ENCODE measurements at places on chromosomes 4 and X. TPM values are rescaled to one million over a fixed set of nuclear protein-coding genes. Genes with fewer than 3 reads are reported as not detected.

DNA sequence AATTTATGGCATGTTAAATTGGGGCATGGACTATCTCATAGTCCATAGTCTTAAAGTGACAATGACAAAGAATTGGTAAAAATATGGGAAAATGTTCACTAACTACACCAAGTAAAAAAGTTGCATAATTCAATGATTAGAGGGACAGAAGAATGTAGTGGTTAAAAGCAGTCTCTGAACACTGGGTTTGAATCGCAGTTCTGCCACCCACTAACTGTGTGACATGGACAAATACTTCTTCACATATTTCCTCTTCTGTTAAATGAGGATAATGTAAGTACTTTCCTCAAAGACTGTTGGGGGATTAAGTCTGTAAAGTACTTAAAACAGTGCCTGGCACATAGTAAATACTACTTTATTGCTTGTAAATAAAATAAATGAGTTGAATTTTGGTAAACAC is 15.3 kb downstream of the COQ2 start:
- no peak for DNase-seq

DNA sequence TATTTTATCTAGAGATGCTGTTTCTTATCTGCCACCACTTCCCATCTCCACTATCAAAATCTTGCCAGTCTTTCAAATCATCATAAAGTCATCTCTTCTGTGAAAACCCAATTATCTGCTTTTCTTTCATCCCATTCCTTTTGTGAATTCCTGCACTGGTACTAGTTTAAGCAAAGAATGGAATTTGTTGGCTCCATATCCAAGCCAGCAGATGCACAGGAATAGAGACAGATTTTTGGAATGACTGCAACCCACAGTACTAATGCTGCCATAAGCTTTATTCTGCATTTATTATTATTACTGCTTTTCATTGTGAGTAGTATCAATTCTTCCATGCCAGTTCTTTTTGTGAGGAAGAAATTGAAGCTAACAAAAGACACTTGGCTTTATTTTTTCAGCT is 616.7 kb downstream of the RAPGEF2 start:
- no peak for DNase-seq

- DNase-seq = no peak
These were observed 107.6 kb upstream of the PDLIM3 start for GRCh38 chr4:185642907-185643306.

DNA sequence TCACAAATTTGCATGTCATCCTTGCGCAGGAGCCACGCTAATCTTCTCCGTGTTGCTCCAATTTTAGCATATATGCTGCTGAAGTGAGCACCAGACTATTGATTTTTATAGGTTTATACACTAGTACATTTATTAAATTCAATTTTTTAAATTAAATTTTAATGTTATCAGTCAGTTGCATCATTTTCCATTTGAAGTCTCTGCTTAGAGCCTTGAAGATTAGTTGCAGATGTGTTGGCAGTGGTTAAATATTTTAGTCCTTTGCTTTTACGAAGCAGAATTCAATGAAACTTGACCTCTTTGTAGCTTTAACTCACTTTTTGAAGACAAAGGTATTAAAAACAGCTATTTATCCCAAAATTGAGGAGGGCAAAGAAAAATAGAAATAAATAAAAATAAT is 16.5 kb downstream of the TRAPPC11 start:
- DNase-seq = no peak

DNA sequence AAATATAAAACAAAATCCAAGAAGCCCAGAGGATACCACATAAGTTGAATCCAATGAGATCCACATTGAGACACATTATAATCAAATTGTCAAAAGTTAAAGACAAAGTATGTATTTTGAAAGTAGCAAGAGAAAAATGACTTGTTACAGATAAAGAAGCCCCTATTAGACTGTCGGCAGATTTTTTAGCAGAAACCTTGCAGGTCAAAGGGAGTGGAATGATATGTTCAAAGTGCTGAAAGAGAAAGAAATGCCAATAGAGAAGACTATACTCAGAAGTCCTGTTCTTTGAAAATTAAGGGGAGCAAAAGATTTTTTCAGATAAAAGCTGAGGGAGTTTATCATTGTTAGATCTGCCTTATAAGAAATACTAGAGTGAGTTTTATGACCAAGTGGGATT is 148.9 kb upstream of the EPHA5 start:
- DNase-seq = no peak

DNA sequence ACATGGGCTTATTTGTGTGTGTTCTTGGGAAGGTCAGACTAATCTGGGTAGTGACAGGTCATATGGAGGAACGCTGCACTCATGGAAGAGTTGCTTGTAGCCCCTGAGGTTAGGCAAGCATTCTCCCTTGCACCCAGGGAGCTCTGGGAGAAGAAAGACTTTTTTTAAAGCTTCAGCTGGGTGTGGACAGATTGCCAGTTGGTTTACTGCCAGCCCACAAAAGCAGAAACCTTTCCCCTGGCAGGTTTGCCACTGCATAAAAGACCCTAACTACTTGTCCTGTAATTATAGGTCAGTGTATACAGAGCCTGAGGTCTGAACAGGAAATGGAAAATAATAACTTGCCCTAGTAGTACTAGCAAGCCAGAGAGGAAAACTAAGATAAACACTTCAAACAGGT is 7.4 kb upstream of the NFKB1 start:
- no peak for DNase-seq

Gene VCX3A
- not detected for total RNA-seq

Gene DCTD
- total RNA-seq = 44.2 TPM

Gene SHISA3
- 8.1 TPM for total RNA-seq

Gene PLP1
- total RNA-seq = 7.0 TPM

GRCh38 chrX:18664947-18665346 is 7.0 kb downstream of the RS1 start:
- no peak for DNase-seq

Gene CNKSR2
- total RNA-seq = 0.47 TPM

GRCh38 chr4:33746979-33747378 is 2497.3 kb downstream of the ARAP2 start:
- no peak for DNase-seq

- DNase-seq = no peak
These were observed 44.8 kb upstream of the PRSS12 start for GRCh38 chr4:118397623-118397979.

- DNase-seq = no peak
These were observed 12.8 kb upstream of the TMSB4X start for GRCh38 chrX:12962041-12962504.

DNA sequence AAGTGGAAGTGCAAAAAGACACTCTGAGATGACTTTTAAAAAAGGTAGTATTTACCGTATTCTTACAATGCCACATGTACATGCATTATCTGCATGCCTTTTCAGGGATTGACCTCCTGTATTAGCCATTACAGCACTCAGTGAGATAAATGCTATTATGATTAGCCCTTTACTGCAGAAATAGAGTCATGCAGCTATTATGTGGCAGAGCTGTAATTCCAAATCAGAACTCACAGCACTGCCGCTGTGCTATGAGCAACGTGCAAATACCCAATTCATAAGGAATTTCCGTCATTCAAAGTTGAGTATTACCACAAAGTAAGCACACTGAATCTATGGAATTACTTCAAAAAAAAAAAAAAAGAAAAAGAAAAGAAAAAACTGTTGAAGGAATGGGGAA is 92.1 kb upstream of the SMAD1 start:
- no peak for DNase-seq

DNA sequence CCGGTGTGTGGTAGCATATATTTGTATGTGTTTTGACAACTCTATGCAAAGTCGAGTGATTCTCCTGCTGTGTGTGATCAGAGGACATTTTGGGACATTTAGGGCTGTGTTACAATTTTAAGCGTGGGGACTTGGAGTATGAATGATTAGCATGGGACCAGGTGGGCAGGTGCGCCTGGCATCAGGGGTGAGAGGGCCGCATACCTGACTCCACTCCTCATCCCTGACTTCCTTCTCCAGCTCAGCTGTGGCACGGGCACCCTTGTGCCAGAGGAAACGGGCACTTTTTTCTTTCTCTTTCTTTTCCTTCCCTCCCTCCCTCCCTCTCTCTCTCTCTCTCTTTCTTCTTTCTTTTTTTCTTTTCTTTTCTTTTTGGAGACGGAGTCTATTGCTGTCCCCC is 15.7 kb upstream of the PLCXD1 start:
- no peak for DNase-seq

- no peak for DNase-seq
These were observed 14.3 kb downstream of the GPRIN3 start for GRCh38 chr4:89293299-89293698.

DNA sequence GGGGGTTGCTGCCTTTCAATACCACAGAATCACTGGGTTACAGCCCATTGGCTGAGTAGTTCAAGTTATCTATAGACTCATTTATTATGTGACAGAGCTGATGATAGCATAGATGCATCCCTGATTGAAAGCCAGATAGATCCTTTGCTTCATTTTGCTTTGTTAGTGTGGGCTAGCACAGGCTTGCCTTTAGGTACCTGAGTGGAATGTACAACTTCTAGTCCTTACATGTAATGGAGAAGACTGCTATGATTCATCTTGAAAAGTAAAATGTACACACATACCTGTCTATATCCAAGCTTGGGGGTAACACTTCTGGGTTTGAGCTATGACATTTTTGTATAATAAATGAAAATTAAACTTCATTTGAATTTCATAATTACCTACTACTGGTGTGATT is 226.0 kb upstream of the FTHL17 start:
- DNase-seq = no peak

DNA sequence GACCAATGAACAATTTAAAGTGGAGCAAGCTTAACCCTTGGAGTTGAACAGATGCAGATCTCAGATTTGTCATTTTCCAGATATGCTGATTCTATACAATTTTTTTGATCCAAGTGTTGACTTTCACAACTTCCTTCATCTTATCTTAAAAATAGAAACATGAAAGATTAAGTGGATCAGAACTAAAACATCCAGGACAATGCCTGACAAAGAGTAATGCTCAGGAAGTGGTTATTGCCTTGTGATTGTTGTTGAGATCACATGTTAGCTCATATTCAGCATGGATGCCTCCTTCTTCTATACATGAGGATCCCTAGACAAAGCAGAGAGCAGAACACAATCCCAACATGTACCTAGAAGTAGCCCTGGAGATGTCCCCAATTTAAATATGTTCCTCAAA is 160.9 kb downstream of the PPARGC1A start:
- DNase-seq = no peak

GRCh38 chr4:20137176-20137575 is 114.5 kb upstream of the SLIT2 start:
- DNase-seq = no peak

DNA sequence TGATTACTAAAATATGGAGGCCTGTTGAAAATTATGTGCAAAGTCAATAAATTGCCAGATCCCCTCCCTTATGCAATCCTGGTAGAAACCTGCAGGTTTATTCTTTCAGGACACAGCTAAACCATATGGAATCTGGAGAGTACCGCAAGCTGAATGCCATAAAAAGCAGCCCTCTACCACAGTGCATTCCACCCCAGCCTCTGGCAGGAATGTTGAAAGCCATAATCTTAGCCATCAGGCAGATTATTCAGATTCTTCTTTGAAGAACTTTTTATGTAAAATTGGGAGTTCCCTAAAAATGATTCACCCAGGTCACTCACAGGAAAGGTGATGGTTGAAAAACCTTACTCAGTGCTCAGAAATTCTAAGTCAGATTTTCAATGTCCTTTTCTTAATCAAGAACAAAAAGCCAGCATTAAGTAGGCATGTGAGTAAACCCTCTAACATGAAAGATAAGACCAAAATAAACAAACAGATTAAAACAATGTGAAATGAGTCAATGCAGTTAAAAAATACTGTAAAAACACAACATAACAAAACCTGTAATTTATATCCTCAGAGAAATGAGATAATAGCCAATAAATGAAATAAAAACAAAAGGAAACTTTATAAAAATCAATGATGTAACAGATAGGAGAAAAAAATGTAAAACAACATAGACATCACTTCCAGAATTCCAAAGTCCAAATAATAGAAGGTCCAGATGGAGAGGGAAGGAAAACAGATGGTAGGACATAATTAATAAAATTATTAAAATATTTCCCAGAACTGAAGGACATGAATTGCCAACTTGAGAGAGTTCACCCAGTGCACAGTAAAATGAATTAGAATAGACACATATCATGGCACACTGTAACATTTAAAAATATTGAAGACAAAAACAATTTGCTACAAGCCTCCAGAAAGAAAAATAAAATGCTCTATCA is 226.9 kb downstream of the FSTL5 start:
- no peak for DNase-seq

GRCh38 chr4:11182031-11182430 is 246.7 kb downstream of the HS3ST1 start:
- DNase-seq = no peak

Data from left ventricle myocardium inferior (tissue), 1 donor.